Large intestine (tissue), 12 donors: ENCODE measurements at places on chromosomes 3 and 15. TPM values are rescaled to one million over a fixed set of nuclear protein-coding genes. Genes with fewer than 3 reads are reported as not detected.

The CNTN6 gene
- 2.5 TPM for polyA plus RNA-seq

The RCCD1 gene
- polyA plus RNA-seq: 22.9 TPM

The CLRN1 gene
- polyA plus RNA-seq: 8.7 TPM

The PIF1 gene
- 7.2 TPM for polyA plus RNA-seq

The BDH1 gene
- 71.0 TPM for polyA plus RNA-seq

DNA sequence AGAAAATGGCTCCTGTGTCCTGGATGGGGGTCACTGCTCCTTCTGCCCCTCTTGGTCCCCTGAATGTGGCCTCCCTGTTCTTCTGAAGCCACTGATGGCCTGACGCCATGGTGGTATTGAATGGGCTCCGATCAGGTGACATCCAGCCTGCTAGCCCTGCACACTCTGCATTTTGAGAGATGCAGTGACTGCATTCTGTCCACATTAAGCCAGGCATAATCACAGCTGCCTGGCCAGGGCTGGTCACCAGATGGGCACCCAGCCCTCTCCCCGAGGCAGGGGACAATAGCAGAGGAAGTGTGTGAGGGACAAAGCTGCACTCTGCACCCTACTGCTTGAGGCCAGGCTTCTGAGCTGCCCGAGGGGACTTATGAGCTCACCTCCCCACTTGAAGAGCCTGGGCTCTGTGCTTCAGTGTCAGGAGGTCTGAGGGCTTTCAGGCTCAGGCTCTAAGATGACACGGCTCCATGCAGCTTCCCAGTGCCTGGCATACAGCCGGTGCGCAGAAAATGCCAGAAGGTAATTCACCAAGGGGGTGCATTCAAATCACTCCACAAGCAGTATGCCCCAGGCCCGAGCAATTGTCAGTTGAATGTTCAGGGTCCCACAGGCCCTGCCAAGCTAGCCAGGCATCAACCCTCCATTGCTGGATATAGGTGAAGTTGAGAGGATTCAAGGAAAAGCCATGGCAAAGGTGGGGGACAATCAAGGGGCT, 56.8 kb downstream of the WNT7A start:
- DNase-seq: no peak

DNA sequence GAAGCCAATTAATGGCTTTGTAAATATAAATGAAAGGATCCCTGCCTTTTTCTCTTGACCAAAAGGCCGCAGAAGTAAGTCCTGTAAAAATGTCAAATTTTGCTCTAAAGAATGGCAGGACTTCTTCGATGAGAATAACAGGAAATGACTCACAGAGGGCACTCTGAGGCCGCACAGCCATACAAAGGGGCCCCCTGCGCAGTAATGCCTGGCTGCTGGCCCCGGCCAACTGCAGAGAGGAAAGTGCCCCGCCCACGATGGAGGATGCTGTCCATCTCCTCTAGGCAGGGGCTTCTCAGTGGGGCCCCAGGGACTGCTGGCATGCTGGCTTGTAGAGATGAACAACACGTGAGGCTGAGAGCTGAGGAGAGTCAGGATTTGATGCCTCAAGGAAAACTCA, 18.1 kb upstream of the SCN10A start:
- DNase-seq: peak; percentile 15

DNA sequence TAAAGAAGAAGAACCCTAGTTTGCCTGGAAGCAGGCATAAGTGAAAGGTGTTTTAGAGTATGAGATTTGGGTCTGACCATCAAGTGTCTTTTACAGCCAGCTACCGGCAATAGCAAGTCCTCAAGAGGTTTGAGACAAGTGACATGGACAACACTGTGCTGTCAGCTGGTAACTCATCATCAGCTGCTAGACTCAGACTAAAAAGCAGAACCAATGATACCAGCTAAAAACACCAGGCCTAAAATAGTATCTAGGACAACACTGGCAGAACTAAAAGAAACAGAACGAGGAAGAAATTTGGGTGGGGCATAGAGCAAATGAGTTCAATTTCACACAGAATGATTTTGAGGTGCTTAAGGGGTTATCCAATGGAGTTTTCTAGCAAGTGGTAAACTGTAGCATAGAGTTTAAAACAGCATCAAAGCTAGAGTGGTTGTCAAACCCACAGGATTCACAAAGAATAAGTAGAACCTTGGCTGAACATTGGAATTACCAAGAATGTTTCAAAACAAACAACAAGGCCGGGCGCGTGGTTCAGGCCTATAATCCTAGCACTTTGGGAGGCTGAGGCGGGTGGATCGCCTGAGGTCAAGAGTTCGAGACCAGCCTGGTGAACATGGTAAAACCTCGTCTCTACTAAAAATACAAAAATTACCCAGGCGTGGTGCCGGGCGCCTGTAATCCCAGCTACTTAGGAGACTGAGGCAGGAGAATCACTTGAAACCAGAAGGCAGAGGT, 3.9 kb downstream of the CIAO2A start:
- no peak for DNase-seq

GRCh38 chr3:195699388-195699771, 21.4 kb upstream of the MUC20 start:
- DNase-seq: no peak

- no peak for DNase-seq
These were observed 145.5 kb upstream of the PFN2 start for GRCh38 chr3:150116196-150116595.

DNA sequence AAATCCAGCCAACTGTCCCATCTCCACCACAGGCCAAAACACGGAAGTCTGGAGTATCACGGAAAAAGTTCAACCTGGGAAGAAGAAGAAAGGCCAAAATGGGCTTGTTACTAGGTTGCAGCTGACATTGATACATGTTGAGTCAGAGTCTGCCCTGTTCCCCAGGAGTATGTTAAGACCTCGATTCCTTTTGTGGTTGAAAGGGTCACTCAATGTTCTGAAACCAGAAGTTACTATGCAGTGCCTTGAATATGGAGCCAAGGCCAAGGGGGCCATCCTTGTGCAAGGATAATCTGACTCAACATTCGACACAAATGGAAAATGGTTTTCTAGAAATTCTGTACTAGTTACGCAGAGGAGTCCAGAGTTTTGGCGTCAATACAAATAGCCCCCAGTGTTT, 104.2 kb downstream of the DGKG start:
- DNase-seq: no peak

DNA sequence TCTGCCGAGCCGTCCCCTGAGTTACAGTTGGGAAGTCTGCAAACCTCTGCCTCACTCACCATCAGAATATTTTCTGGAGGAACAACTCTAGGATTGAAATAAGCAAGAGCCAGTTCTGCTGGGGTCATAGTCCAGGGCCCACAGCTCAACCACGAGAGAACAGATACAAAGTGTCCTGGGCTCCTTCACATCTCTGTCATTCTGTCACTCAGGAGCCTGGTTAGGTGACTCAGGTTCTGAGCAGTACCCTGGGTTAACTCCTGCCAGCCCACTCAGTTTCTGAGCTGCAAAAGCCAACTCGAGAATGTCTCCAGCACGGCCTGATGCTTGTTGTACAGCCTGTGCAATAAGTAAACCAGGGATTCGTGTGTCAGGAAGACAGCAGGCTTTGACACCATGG, 155.7 kb downstream of the SLCO3A1 start:
- DNase-seq: no peak

DNA sequence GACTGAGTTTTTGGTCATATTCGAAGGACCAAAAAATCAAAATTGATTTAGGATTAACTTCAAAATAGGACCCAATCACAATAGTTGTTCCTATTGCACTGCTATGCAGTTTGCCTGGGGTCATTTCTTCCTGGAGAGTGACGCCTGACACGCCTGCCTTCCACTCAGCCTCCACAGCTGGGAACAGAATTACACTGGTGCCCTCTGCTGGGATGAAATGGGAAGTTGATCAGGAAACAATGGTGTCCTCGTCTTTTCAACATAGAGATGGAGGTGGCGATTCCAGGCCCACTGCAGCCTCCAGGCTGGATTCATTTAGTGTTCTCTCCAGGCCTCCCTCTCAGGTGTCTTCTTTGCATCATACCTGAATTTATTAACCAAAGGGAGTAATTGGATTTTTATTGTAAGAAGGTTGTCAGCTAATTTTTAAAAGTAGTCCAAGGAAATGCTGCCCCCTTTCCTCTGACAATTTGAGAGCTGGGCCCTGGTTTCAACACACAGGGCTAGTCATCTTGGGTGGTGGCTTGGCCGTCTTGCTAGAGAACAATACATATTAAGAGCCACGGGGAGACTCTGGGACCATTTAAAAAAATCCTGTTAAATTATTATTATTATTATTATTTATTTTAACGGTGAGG, 69.7 kb downstream of the GAP43 start:
- peak; percentile 69 for DNase-seq

GRCh38 chr15:40498891-40499290, 28.1 kb downstream of the CHST14 start:
- no peak for DNase-seq

DNA sequence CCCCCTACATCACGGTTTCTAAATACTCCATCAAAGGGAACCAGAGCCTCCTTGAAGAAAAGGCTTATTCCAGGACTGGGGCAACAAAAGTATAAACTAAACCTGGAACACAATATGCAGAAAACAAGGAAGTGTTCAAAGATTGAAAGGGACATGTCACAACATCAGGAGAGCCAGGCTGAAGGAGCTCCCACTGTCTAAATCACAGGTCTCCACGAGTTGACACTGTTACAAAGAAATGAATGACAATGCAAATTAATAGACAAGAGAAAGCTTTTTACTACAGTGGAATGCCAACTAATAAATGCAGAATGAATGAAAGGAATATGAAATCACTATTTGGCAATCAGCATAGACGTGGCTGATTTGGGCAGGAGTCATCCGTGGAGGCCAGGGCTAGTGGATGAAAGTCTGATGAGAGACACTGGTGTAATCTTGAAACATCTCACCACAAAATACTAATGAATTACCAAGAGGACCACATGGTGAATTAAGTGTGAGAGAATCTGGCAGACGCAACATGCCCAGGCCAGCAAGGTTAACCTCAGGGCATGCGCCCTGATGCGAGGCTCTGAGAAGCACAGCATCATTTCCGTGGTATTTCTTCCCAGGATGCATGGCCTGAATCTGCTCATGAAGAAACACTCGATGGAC, 123.8 kb upstream of the TJP1 start:
- no peak for DNase-seq

DNA sequence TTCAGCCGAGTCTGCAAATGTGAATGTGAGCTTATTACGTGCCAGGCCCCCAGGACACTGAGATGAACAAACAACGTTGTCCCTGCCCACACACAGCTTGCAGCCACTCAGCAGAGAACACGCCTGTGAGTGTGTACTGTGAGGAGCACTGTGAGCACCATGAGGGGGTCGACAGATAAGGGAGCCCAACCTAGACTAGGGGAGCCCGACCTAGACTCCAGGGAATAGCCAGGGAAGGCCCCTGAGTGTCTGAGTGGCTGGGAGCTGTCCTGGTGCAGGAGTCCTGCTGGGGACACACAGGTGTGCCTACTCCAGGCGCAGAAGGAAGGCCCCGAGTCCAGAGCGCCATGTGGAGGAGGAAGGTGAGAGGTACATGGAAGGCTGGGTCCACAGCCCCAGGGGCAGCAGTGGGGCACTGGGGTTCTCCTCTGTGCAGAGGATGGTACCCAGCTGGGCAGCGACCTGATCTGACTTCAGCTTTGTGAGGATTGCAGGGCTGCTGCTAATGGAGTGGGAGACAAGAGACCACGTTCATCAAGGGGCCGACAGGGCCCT, 36.5 kb downstream of the MGLL start:
- DNase-seq: no peak

DNA sequence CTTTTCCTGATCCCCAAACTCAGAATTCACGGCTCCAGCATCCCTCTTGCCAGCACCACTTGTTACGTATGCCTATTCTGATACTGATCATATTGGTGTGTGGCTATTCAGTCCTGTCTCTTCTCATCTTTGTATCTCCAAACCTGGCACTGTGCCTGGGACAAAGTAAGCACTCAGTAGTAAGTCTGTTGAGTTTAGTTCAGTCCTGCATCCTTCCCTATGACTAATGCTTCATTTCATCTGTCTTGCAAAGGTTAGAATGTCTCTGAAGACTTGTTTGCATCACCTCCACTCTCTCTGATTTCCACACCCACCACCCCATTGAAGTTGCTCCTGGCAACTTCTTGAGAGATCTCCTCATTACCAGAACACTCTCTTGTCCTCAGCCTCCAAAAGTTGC, 80.3 kb downstream of the HMG20A start:
- no peak for DNase-seq

DNA sequence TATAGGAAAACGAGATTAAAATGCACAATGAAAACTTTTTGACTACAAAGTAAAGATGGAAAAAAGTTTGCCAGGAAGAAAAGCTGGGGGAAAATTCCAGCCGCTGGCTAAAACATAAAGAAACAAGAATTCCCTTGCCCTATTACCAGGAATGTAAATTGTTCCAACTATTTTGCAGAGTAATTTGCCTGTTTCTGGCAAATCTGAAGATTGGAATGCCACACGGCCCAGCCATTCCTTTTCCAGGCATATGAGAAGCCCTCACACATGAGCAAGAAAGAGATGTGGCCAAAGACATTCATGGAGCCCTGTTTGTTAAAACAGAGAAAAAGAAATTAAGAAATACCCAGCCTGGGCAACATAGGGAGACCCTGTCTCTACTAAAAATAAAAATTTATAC, 8.4 kb upstream of the GATA2 start:
- DNase-seq: no peak

- no peak for DNase-seq
These were observed 48.3 kb downstream of the SERP1 start for GRCh38 chr3:150497956-150498355.

GRCh38 chr3:188948281-188948996, 223.3 kb upstream of the TPRG1 start:
- no peak for DNase-seq

- no peak for DNase-seq
These were observed 1.4 kb downstream of the SOX14 start for GRCh38 chr3:137765310-137766033.

DNA sequence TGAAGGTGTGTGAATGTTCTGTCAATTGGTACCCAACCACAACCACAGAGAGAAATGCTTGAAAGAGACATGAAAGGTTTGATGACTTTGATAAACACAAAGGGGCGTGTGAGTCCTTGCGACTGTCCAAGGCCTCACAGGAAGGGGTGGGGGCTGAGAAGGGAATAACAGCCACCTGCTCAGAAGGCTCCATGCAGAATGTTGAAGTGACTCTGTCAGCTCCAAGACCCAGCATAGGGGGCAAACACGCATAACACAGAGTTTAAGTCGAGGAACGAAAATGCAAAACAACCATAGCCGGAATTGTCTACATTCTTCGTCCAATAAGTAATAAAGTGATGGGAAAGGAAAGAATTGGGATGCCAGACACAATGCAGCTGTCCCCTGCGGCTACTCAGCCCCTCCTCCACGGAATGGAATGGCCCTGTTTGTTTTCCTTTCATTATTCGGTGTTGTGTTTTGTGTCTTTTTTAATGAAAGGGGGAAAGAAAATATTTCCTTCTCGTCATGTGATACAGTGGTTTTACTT, 19.9 kb downstream of the TMEM212 start:
- no peak for DNase-seq

DNA sequence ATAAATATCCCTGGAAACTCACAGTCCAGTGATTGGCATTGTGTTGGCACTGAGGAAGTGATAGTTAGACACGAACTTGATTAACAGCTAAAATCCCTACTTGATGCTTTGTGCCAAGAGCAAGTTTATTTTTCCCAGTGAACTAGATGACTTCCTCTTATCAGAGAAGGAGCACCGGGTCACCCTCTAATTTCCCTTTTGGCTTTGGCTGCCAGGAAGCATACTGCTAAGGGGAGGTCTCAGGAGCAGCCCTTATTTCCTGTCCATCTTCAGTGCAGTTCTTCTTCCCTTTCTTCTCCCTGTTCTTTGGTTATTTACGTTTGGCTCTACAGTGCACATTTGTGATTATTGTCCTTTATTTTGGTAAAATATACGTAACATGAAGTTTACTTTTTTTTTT, 13.0 kb downstream of the FBLN2 start:
- DNase-seq: no peak

- no peak for DNase-seq
These were observed 489.8 kb upstream of the GOLIM4 start for GRCh38 chr3:168585544-168585943.

GRCh38 chr3:43394041-43394554, 107.8 kb downstream of the SNRK start:
- DNase-seq: peak; percentile 7
